ENCODE measurements at places on chromosomes 7 and 10.

- DNase-seq, result no peak
These were observed 184.4 kb downstream of the MDFIC start for GRCh38 chr7:115106316-115106715.

- no peak for DNase-seq
These were observed 499.3 kb downstream of the INHBA start for GRCh38 chr7:41203542-41203941.

DNA sequence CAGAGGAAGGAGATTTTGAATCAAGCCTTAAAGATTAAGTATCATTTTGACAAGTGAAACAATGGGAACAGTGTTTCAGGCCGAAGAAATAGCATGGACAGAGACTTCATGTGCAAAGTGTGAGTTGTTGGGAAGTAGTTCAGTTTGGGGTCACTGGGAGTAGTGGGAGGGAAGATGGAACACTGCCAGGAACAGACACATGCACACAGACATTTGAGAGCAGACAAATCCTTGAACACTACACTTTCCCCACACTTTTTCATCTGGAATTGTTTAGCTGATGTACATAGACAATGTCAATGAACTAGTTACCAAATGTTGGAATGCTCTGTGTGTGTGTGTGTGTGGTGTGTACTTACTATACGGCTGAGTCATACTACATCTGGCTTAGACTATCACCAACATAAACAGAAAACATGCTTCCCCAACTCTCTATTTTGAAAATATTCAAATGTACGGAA, 52.4 kb upstream of the LRRC17 start:
- peak; percentile 98 for DNase-seq

- DNase-seq, result peak; percentile 68
These were observed 18.0 kb downstream of the MACC1 start for GRCh38 chr7:20199015-20199737.

DNA sequence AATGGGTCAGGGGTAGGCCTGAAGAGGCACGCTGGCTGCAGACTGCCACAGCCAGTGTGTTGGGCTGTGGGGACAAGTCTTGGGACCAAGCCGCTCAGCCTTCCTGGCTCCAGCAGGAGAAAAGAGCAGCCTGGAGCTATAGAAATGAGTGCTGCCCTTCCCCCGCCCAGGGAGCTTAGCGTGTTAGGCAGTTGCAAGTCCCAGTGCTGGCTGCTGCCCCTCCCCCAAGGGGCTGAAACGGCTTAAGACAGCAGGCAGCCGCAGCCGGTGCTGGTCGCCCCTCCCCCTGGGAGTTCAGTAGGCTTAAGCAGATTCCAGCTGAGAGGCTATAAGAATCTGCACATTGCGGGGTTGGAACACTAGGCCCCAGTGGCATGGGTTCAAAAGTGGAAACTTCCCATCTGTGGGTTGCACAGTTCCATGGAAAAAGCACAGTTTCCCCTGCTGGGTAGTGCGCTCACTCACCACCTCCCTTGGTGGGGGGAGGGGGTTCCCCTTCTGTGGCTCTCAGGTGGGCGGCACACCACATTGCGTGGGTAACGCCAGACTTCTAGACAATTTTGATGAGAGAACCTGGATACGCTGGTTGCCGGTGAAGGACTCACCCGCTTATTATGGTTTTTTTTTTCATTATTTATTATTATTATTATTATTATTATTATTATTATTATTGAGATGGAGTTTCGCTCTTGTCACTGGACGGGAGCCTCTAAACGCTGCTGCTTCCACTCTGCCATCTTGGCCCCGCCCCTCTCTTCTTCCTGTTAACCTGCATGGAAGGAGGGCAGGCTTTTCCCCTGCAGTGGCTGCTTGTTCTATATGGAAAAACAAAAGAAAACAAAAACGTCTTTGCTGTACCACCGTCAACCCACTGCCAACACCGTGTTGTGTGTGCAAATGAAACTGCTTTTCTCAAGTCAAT, 151.1 kb downstream of the CXCL12 start:
- DNase-seq, result peak; percentile 87

- DNase-seq, result no peak
These were observed 2.4 kb downstream of the ADRB1 start for GRCh38 chr10:114046087-114046458.

DNA sequence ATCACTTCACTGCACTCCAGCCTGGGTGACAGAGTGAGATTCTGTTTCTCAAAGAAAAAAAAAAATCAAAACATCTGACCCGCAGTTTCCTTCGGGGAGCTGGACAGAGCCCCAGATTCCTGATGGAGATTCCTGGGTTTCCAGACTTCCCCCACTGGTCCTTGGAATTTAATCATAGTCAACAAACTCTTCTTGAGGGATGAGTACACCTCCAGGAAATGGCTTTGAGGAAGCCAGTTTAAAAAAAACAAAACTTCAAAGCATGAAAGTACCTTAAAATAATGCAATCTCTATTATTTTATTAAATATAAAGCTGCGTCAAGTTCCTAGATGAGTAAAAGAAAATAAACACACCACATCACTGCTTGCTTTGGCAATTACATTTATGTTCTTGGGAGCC, 1.2 kb upstream of the MAD1L1 start:
- DNase-seq, result no peak

- peak; percentile 46 for DNase-seq
These were observed 2.4 kb downstream of the ADCK2 start for GRCh38 chr7:140674899-140675701.

- no peak for DNase-seq
These were observed 192.0 kb upstream of the HABP2 start for GRCh38 chr10:113360870-113361269.

GRCh38 chr10:28445516-28445915, 87.4 kb upstream of the WAC start:
- DNase-seq, result no peak

GRCh38 chr10:2232479-2232878, 495.2 kb upstream of the ADARB2 start:
- no peak for DNase-seq

DNA sequence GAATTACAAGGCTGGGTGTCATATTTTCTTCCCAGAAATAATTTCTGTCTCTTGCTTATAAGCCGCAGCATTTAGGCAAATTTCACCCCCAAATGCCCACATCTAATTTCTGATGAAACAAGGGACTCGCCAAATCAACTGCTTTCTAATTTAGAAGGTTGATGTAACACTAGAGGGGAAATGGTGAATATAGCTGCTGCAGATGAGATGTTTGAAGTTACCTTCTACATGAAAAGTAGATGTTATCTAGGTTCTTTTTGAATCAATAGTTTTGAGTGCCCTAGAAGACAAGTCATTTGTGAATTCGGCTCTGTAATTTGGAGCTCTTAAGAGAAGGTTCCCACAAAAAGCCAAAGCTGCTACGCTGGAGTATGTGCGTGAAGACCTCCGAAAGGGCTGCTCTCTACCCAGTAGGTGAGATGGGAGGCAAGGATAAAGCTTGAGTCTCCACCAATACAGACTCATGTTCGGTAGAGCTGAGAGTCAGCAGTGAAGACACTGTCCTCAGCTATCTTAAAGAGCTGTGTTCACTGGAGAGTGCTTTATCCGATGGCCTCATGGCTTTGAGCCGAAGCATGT, 99.5 kb downstream of the FANK1 start:
- DNase-seq, result no peak

DNA sequence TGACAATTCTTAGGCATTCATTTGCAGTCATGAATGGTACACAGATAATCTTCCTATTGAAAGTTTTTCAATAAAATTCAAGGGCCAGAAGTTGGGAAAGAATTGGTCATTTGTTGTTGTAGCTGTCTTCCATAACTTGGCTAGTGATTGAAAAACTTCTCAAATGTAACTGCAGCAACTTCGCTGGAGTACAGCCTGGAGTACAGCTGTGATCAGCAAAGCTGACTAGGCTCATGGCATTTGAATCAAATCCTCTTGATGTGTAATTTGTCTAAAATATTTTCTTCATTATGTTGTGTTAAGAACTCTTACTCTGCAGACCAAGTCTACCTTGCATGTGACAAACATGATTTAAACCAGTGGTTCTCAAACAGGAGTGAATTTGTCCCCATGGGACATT, 226.5 kb upstream of the STEAP1 start:
- no peak for DNase-seq

- DNase-seq, result no peak
These were observed 170.9 kb upstream of the NPVF start for GRCh38 chr7:25399000-25399750.

- DNase-seq, result no peak
These were observed 9.8 kb downstream of the MTG1 start for GRCh38 chr10:133403784-133404183.

GRCh38 chr7:11208883-11209465, 235.3 kb downstream of the PHF14 start:
- no peak for DNase-seq

- DNase-seq, result no peak
These were observed 1.3 kb upstream of the PRKAG2 start for GRCh38 chr7:151877911-151878835.

DNA sequence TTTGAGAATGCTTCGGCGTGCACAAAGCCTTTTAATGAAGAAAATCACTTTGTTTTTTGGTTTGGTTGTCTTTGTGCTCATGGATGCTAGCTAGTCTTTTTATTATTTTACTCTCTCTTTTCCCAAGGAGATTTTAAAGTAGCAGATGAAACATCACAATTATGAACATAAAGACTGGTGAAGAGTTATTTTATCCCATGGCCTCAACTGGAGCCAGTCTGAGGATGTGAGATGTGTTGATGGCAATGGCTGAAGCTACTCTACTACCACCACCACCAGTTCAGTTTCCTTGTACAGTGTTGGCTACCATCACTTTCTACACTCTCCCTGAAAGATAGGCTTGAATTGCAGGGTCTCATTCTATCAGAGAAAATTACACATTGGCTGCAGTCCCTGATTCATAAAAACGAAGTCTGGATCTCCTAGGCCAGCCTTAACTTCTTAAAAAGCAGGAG, 494 bp upstream of the HERC4 start:
- DNase-seq, result no peak

DNA sequence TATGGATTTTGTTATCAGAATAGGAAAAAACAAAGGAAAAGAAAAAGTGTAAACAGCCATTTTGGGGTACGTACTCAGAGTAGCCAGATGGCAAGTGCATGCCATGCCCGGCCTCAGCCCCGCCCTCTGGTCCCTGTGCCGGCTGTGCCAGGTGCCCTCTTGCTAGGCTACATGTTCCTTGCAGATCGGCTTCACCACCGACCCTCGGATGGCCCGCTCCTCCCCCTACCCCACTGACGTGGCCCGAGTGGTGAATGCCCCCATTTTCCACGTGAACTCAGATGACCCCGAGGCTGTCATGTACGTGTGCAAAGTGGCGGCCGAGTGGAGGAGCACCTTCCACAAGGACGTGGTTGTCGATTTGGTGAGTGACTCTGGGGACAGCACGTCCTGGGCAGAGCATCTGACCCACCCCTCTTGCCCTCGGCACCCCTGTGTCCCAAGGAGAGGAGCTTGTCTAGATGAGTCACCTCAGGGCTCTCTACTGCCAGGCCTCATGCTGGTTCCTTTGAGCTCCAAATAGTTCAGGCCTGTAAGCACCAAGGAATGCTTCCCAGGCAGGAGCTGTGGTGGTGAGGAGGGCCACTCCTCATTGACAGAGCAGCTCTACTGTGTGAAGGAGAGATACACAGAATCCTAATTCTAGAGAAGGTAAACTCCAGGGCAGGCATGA, 54.9 kb upstream of the ZMIZ2 start:
- peak; percentile 59 for DNase-seq

DNA sequence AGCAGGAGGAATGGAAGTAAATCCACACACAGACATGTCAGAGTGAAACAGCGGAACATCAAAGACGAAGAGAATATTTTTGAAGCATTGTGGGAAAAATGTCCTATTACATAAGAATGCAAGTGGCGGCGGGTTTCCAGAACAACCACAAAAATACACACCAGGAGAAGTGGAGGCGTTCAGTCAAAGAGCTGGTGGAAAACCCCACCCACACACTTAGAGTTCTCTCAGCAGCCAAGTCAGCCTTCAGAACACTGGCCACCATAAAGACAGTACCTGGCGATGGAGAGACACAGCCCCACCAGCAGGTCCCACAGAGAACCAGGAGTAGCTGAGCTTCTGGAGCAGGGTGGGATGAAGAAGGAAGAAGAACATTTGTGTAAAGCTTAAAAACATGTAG, 23.7 kb downstream of the NKX6-2 start:
- no peak for DNase-seq

- DNase-seq, result no peak
These were observed 13.0 kb downstream of the MXI1 start for GRCh38 chr10:110220398-110220797.

- DNase-seq, result peak; percentile 94
These were observed 119.8 kb downstream of the NKX6-2 start for GRCh38 chr10:132665946-132666704.

DNA sequence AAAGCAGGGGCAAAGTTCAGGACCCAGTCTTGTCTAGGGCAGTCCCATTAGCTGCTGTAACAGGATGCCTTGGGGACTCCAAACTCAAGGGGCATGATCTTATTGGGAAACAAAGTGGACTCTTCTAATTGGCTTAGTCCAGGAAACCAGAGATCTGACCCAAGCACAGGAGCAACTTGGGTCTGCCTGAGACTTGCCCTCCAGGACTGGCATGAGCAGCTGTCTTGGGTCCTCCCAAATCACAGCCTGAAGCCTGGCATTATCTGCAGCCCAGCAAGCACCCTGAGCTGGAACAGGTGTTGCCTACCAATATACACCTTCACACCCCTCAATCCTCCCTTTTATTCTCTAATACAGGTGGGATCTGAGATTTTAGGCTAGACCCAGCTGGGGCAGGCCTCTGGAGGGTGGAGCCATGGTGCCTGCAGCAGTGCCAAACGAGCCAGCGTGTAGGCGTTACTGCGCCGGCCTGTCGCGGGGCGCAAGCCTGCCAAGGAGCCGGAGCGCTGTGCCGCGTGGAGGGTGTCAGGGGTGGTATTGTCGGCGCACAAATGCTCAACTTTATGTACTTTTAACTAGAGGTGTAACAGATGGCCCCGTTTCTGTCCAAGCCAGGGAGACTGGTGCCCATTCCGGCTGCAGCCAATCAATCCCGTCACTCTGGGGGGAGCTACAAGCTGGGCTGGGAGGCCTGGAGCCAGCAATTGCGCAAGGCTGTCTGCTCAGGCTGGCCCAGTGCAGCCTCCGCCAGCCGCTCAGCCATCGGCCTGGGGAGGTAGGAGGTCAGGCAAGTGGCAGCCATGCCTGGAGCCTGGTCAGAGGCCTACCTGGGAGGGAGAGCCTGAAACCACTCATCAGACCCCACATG, 12.8 kb upstream of the LBX1 start:
- no peak for DNase-seq

DNA sequence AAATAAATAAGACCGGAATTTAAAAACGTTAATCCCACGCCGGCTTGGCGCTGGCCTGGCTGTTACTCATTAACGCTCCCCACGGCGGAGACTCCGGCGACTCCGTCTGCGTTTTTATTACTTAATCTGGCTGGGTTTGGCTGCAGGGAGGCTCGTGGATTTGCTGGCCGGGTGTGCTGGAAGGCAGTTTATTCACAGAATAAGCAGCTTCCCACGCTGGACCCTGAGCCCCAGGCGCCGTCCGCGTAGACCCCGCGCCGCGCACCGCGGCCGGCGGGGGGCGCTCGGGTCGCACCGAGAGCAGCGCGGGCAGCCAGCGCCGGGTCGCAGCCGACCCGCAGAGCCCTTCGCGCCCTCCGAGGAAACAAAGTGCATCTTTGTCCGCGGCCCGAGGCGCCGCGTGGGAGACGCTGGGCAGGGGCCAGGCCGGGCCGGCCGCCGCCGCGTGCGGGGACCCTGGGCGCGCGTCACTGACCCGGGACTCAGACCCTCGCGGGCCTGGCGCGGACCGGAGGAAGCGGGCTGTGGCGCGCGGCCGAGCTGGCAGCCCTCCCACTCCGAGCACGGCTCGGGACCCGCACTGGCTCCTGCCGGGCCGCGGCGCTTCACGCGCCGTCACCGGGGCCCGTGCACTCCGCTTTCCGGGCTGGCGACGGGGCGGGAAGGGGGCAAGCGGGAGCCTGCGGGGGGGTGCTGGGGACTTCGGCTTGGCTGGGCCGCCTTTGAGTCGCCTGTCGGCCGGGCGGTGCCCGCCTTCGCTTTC, 587 bp upstream of the GRK5 start:
- DNase-seq, result peak; percentile 62

Measured in fibroblast of skin of right quadriceps (primary cell).